ENCODE measurements at places on chromosomes 7 and 10.

GRCh38 chr10:103566536-103566935, 73.0 kb downstream of the NEURL1 start:
- no peak for DNase-seq

GRCh38 chr10:68924593-68924992, 23.5 kb downstream of the DDX50 start:
- DNase-seq, result no peak

- no peak for DNase-seq
These were observed 101.6 kb downstream of the UBE2H start for GRCh38 chr7:129851174-129851573.

GRCh38 chr10:3892440-3893425, 107.7 kb upstream of the KLF6 start:
- no peak for DNase-seq

DNA sequence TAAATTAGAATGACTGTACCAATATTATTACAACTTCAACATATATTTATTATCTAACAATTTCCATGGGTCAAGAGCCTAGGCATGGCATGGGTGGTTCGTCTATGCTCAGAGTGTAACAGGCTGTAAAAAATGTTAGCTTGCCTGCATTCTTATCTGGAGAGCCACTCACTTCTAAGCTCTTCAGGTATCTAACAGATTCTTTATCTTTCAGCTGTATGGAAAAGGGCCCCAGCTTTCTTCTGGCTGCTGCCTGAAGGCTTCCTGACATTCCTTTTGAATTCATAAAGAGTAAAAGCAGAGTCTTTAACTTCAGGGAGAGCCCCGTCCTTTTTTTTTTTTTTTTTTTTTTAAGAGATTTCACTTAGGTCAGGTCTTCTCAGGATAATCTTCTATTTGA, 648.8 kb downstream of the NXPH1 start:
- DNase-seq, result no peak

GRCh38 chr10:81978238-81978637, 103.2 kb downstream of the NRG3 start:
- peak; percentile 34 for DNase-seq

- DNase-seq, result no peak
These were observed 32.3 kb upstream of the DNAJB12 start for GRCh38 chr10:72386916-72387586.

GRCh38 chr10:52778511-52779392, 6.2 kb upstream of the MBL2 start:
- DNase-seq, result peak; percentile 24

DNA sequence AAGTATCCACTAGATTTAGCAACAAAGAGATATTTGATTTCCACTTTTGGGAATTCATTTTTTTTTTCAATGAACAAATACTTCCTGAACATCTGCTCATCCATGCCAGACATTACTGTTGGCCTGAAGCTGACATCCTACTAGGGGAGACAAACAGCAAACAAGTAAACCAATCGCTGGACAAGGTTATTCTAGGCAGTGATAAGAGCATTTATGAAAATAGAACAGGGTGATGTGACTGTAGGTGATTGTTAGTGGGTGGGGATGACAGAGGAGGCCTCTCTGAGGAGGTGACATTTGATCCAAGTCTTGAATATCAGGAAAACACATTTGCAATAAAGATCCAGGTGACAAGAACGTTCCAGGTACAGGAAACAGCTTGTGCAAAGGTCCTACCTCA, 89.1 kb upstream of the FAM180A start:
- no peak for DNase-seq

GRCh38 chr10:69335063-69335587, 56.8 kb downstream of the HK1 start:
- DNase-seq, result no peak

Data from Jurkat, Clone E6-1 (cell line).